ENCODE measurements at places on chromosomes 7 and 10. TPM values are rescaled to one million over a fixed set of nuclear protein-coding genes. Genes with fewer than 3 reads are reported as not detected.

- DNase-seq: no peak
These were observed 48.8 kb upstream of the ECHDC3 start for GRCh38 chr10:11693376-11693775.

DNA sequence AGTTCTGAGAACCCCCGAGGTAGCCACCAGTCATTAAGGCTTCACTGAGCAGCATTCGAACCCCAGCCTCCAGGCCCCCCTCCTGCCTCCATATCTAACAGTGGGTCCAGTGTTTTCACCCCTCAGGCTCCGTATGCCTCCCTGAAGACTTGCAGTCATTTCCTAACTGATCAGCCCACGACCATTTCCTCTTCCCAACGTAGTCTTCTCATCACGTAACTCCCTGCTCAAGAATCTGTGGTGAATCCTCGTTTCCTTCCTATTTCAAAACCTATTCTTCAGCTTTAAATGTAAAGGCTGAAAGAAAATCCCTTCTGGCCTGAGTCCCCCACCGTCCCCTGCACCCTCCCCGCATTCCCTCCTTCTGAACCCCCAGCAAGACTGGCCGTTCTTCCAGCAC is 21.1 kb downstream of the FRMD4A start:
- no peak for DNase-seq

Gene NKX1-2
- polyA plus RNA-seq: not detected

Gene DYDC2
- not detected for polyA plus RNA-seq

DNA sequence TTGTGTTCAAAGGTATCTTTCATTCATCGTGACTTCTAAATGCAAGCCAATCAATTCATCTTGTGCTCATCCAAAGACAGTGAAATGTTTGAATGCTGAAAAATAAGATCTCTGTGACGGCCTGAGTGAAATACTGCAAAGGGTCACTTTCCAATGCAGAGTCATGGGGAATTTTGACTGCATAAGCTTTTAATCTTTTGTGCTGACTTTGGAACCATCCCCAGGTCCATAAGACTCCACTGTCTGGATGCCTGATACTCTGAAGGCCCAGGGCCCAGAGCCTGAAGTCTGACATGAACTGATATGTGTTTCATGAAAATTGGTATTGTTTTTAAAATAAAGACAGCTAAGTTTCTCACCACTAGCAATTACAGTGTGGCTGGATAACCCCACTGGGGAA is 39.0 kb downstream of the PPP1R3C start:
- DNase-seq: no peak

DNA sequence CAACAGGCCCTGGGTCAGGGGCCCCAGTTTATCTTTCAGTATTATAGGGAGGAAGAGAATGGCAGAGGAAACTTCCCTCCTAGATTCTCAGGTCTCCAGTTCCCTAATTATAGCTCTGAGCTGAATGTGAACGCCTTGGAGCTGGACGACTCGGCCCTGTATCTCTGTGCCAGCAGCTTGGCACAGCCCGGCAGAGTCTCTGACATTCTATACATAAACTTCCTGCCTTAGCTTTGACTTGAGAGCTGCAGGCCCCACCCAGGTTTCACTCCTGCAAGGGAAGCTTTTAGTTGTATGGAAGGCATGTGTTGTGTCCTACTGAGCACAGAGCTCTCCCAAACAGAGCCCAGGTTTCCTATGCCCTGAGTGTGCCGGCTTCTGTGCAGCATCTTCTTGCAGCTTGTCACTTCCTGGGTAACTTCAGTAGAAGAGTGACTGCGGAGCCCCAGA is 205.6 kb upstream of the PRSS58 start:
- DNase-seq: peak; percentile 36

- peak; percentile 64 for DNase-seq
These were observed 4.9 kb upstream of the YKT6 start for GRCh38 chr7:44195889-44196288.

- no peak for DNase-seq
These were observed 85.0 kb downstream of the MPP7 start for GRCh38 chr10:28217848-28218247.

Gene TMEM273
- 4.6 TPM for polyA plus RNA-seq

- peak; percentile 94 for DNase-seq
These were observed 50.5 kb downstream of the CDK6 start for GRCh38 chr7:92785923-92786322.

GRCh38 chr7:107196834-107197610 is 28.2 kb downstream of the HBP1 start:
- DNase-seq: no peak

Gene HTRA1
- 198 TPM for polyA plus RNA-seq

GRCh38 chr10:28281726-28282315 is 21.0 kb downstream of the MPP7 start:
- DNase-seq: no peak

DNA sequence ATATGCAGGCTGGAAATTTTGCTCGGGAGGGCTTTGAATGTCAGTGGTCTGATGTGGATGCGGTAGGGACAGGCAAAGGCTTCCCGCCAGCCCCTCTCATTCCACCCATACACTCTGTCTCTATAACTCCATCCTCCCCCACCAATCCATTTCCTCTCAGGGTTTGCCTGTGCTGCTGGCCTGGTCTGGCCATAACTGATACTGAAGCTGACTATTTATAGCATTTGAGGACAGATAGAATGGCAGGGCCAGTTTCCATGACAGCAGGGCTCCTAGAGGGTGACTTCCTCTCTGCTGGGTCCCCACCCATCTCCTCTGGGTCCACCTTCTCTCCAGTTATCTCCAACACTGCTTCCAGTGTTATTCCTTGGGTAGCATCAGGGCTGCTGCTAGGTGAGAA is 6.6 kb upstream of the PDLIM1 start:
- no peak for DNase-seq

Gene SPDYE8
- polyA plus RNA-seq: 0.19 TPM

- DNase-seq: no peak
These were observed 472.1 kb upstream of the IGFBP3 start for GRCh38 chr7:46393142-46393541.

DNA sequence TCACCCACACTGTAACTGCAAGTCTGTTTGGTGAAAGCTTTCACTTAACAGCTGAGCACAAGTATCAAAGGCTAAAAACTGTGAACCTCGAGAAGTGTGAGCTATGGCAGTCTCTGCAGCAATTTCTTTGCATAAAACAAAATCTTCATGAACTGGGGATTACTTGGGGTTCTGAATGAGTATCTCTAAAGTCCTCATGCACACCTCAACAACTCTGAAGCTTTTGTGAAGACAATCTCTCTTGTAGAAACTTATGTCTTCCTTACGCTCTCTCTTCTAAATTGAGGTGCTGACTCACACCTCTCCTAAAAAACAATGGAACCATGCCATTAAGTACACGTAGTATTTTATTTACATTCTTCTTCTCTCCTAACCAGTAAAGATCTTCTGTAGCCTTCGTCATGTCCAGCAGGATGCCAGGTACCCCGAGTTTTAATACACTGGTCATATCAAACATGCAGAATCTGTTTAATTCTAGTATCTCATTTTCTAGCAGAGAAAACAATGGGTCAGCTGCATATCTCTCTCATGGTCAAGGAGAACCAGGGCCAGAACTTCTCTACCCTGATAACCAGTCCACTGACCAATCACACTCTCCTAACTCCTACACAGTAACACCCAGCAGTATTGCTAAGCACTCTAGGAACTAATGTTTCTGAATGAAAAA is 76.9 kb downstream of the UBE2H start:
- DNase-seq: no peak

All from muscle of leg (tissue), 16 donors.